Common myeloid progenitor, CD34-positive (primary cell): ENCODE measurements at places on chromosomes 1 and 21.
A peak's percentile ranks its signal among the peaks of the same experiment; 100 is the strongest.

GRCh38 chr1:78061825-78062523 lies 16.2 kb downstream of the GIPC2 start:
- no peak for DNase-seq

GRCh38 chr21:44618504-44618903 lies 6.6 kb downstream of the KRTAP10-8 start:
- DNase-seq, result no peak

DNA sequence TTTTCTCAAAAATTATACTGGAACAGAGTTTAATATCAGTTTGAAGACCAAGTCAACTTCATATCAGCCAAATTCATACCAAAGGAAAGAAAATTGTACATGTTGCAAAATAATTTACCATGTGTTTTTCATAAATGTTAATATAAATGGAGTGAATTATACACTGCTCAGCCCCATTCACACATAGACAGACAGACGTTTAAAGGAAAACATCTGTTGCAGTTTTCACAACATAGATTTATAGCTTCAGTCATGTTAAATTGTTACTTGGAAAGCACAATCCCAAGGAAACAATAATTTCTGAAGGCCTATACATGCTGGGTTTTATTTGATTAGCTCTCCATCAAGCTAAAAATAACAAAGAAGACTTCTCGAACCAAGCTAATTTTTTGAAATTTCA lies 27.8 kb upstream of the HYI start:
- no peak for DNase-seq

DNA sequence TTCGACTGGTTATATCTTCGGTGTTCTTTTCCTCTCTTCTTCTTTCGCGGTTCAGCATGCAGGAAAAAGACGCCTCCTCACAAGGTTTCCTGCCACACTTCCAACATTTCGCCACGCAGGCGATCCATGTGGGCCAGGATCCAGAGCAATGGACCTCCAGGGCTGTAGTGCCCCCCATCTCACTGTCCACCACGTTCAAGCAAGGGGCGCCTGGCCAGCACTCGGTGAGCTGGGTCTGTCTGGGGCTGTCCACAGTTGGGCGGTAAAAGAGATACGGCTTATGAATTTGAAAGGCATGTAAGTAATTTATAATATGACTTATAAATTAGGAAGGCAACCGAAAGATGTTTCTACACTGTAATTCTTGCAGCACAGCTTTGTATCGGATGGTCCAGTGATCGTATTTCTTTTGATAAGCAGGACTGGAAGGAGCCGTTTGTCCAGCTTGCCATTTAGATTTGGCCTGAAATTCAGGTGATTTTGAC lies 334 bp downstream of the CTH start:
- DNase-seq, result peak; percentile 52

- DNase-seq, result no peak
Observed at GRCh38 chr1:53730224-53730865, 8.6 kb downstream of the GLIS1 start.
